ENCODE measurements at places on chromosomes 7 and 10.

GRCh38 chr7:75727881-75728593 is 10.7 kb downstream of the HIP1 start:
- no peak for DNase-seq

DNA sequence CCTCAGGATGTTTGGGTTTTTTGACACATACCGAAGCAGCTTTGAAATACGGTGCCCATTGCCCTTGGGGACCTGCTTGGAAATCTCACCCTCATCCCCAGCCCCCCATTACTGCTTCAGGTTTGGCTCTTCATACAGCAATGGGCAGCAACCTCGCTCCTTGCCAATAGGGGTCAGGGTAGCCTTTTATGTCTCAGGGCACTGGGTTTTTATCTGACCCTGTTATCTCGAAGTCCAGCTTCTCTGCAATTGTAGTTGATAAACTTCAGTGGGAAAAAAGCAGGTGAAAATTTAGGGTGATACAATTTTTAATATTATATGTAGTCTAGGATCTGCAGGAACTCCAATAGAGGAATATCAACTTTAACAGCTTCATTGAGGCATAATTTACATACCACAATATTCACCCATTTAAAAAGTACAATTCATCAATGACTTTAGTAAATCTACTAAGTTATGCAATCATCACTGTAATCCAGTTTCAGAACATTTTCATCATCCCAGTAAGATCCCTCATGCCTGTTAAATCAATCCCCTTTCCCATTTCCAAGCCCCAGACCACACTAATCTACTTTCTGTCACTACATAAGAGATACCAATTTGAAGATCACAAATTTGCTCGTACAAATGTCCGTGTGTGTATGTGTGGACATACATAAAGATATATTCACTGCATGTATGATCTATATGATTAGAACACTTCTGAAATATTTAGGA is 386.2 kb downstream of the KCNMA1 start:
- peak; percentile 38 for DNase-seq

- no peak for DNase-seq
Observed at GRCh38 chr7:46725838-46726237, 804.8 kb upstream of the IGFBP3 start.

DNA sequence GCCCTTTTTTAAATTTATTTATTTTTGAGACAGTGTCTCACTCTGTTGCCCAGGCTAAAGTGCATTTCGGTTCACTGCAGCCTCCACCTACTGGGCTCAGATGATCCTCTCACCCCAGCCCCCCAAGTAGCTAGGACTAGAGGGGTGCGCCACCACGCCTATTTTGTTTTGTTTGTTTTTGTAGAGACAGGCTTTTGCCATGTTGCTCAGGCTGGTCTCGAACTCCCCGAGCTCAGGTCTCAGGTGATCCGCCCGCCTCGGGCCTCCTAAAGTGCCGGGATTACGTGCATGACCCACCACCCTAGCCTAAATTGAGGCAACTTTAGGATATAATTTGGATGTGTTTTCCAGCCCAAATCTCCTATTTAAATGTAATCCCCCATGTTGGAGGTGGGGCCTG is 805 bp downstream of the ZNF736 start:
- no peak for DNase-seq

- peak; percentile 52 for DNase-seq
Observed at GRCh38 chr7:47179812-47180515, 401.9 kb downstream of the TNS3 start.

DNA sequence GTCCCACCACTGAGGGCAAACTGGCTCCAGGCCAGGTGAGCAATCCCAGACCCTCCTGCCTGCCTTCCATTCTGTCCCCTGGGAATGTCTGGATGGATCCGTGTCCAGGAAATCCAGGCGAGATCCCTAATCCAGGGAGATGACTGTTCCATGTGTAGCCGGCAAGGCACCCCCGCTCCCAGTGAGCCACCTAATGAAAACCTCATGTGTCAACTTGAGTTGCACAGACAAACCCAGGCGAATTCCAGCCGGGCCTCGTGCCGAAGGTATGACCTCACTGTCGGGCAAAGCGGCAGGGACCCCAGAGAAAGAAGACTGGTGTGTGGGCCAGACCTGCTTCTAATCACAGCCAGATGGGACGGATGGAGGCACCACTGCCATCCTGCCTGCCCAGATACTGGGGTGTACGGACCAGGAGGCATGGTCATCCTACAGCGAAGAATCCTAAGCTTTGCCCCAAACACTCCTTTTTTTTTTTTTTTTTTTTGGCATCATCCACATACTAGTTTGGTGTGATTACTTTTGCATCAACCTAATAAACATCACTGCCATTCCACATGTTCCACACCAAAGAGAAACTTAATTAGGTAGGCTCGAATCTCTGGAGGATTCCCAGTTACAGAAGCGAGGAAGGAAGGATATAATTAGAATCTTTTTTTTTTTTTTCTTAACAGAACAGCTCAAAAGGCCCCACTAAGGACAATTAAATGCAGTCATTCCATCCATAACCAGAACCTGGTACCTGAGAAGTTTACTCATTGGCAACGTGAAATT is 313.1 kb downstream of the CALN1 start:
- DNase-seq, result no peak

- no peak for DNase-seq
Observed at GRCh38 chr7:111405621-111406020, 156.7 kb downstream of the IMMP2L start.

DNA sequence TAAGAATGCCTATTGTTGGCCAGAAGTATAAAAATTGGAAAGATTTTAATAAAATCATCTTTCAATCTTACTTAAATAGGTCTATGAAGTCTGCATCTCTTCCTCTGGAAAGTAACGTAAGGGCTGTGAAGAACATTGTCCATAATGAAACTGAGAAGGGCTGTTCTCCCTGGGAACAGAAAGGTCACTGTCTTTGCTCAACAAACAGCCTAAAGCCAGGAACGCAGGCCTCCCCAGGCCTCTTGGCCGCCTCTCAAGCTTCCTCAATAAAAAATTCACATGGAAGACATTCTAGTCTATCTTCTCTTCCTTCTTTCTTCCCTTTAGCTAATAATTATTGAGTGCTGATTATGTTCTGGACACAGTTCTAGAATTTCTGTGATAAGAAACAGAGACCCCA is 9.1 kb upstream of the IDI2 start:
- DNase-seq, result no peak

All from kidney capillary endothelial cell (primary cell).